GM04503 (cell line): ENCODE measurements at places on chromosomes 12 and 14.

DNA sequence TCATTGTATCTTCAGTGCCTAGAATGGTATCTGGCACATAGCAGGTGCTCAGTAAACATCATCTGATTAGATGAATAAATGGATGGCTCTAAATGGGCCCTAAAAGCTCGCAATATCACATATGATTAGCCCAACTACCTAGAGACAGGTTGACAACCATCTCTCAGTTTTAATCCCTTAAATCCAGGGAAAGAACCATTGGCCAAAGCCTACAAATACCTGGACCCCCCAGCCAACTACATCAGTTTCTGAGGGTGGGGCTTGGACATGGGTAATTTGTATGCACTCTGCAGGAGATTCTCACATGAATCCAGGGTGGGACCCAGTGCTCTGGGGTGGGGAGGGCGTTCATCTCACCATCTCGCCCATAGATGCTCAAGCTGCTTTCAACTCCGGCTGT, 4.8 kb upstream of the DTX1 start:
- DNase-seq, result no peak

- no peak for DNase-seq
Observed at GRCh38 chr14:55099756-55100155, 29.3 kb upstream of the LGALS3 start.

DNA sequence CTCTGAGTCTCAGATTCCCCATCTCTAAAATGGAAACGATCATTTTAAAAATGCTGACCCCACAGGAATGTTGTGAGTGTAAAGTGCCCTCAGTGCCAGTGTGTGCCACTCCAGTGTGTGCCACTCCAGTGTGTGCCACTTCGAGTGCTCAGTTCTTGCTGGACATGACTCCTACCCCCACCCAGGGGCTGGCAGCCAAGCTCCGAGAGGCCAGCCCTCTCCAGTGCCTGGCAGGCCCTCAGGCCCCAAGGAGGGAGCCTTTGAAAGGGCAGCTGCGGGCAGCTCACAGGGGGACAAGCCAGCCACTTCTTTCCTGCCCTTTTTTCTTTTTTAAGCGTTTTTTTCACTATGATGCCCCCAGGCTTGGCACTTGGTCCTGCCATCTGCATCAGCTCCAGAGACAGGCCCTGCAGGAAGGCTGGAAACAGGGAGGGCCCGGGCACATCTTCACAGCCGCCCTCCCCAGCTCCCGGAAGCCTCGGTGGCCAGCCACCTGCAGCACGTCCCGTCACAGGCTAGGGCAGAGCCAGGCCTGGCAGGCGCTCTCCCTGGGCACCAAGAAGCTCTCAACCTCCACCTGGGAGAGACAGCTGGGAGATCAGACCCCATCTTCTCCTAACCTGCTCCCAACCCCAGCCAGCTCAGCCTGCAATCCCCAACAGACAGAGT, 29.8 kb downstream of the NCOR2 start:
- DNase-seq, result no peak

DNA sequence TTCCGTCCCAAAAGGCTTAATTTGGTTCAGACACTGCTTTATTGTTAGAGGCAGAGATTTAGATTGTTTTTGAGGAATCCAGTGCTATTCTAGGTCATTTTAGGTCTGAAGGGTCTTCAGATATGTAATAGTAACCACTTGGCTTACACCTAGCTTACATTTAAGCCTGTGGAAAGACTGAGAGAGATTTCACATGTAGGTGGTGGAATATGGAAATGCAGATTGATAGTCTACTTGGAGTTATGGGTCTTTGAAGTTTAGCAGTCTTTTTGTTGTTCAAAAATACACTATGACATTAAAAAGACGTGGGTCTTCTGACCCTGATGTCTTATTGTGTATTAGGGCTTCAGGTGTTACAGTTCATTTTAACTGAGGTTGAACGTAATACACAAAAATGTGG, 51.4 kb upstream of the CCT2 start:
- no peak for DNase-seq

GRCh38 chr14:96224480-96225096, 19.9 kb downstream of the BDKRB2 start:
- no peak for DNase-seq

- DNase-seq, result no peak
Observed at GRCh38 chr14:99047441-99048031, 224.5 kb downstream of the BCL11B start.

DNA sequence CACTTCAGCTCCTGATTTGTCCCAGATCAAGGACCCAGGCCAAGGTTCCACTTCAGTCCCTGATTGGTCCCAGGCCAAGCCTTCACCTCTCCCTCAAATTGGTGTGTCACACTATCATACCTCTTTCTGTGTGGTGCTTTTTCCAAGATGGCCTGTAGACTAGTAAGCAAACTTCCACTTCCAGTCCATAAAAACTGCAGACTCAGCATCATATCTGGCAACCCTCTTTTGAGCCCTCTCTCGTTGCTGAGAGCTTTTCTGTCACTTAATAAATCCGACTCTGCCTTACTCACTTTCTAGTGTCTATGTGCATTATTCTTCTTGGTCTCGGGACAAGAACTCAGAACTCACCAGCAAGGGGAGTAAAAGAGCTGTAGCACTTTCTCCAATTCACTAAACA, 1395.1 kb downstream of the LRFN5 start:
- no peak for DNase-seq
